Activated effector memory CD4-positive, alpha-beta T cell treated with Interleukin-2 at 50 U/mL for 16 hours (primary cell): ENCODE measurements at places on chromosomes 6 and 20.

DNA sequence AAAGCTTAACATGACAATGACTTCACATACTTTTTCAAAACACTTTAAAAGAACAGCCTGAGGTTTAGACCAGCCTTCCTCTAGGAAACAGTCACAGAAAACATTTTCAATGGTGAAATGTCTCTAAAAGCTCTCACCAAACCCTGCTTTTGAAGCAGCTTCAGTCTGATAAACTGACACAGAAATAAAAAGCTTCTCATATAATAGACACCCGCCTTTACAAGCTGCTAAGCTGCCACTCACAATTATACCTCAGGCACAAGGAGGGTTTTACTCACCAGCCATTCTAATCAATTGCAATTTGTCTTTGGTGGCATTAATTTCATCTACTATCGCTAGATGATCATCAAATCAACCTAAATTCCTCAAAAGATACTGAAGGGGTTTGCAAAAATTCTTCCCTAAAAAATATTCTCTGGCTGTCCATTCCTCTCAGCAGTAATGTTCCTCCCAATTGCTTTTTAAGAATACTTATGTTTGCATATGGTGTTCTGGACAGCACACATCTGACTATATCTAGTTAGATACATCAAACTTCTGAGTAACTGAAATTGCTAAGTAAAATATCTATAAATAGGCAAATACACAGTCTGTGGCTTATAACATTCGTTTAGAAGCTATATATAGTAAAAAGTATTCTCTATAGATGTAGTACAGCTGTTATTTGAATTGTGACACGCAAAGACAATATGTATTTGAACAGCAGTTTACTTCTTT lies 29.4 kb downstream of the KIF13A start:
- DNase-seq: no peak

GRCh38 chr6:143963158-143963919 lies 44.7 kb downstream of the PLAGL1 start:
- DNase-seq: no peak

GRCh38 chr6:907928-908327 lies 215.0 kb upstream of the EXOC2 start:
- no peak for DNase-seq

DNA sequence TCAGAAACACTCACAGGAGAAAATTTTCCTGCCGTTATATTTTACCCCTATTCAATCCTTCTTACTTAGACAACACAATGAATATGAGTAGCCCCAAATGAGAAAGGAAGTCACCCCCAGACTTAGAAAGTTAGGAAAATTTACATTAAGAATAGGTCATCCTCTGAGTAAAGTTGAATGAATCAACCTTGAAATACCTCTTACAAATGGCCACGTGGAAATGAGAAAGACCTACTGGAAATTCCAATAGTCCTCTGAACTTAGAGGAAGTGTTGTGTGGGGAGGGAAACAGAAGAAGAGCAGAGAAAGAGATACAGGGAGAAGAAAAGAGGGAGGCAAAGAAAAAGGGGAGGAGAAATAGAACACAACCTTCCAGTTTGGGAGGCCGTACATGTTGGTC lies 43.7 kb downstream of the PHACTR1 start:
- no peak for DNase-seq

GRCh38 chr6:166304106-166304505 lies 4.1 kb downstream of the PRR18 start:
- DNase-seq: no peak

- DNase-seq: no peak
Observed at GRCh38 chr6:45648262-45648620, 270.5 kb upstream of the SUPT3H start.

DNA sequence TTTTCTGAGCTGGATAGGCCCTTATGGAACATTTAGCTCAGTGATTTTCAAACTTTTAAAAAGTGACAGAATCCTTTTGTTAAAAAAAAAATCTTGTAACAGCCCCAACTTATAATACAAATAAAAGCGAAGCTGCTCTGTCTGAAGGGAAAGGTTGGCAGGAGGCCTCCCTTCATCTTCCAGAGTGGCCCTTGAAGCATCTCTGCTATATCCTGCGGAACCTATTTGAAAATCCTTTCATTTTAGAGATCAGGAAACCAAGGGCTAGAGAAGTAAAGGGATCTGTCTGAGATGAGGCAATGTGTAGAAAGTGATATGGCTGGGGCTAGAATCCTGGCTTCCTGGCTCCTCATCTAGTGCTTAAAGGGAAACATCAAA lies 107.8 kb downstream of the UBE3D start:
- DNase-seq: no peak
